Prostate gland (tissue), 2 donors: ENCODE measurements at places on chromosomes 11 and 22.

GRCh38 chr11:95231127-95231880, at the start of gene SESN3:
Gene SESN3, minus strand, starts transcription at chr11:95231202. Its CDS starts 342 bp downstream, at chr11:95230860.
- peak; percentile 99 for DNase-seq

- DNase-seq, result no peak
These were observed 181.4 kb upstream of the MTMR2 start for GRCh38 chr11:96105197-96105895.

- DNase-seq, result no peak
These were observed 73.7 kb downstream of the MN1 start for GRCh38 chr22:27727673-27728451.

- no peak for DNase-seq
These were observed 14.5 kb downstream of the THOC5 start for GRCh38 chr22:29539105-29539504.

DNA sequence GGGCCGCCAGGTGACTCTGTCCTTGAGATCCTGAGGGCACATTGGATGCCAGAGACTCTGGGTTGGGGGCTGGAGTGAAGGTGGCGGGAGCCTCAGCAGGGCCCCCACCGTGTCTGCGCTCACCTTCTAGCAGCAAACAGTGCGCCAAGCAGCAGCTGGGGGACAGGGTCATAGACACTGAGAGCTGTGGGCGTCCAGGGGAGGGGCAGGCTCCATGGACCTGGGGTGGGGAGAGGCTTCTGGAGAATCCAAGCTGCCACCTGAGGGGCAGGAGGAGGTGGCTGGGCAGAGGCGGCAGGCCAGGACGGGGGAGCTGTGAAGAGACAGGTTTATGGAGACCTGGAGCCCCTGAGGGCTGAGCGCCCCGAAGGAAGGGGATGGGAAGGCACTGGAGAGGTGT, 8.0 kb downstream of the PHRF1 start:
- DNase-seq, result no peak

DNA sequence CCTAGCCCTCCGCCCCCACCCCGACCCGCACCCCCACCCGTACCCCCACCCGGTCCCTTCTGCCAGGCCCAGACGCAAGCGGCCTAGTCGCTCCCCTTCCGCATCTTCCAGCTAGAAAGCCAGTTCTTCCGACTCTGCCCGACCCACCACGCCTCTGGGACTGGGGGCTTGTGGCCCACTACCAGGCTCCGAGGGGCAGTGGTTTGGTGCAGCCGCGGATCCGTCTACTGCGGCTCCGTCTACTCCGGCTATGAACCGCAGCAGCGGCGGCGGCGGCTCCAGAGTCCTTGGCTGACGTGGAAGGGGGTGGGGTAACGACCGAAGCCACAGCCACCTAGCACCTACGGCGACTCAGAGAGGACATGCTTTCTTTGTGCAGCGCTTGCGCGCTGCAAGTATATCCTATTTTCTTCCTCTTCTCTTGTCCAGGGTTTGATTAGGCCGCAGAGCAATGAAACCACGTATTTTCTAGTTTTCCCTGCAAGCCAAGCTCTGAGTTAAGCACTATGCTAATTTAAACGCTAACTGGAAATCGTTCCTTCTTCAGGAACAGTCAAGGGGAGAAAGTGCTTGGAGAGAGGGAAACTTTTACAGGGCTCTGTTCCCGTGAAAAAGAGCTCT, at the start of gene COPB1:
Gene COPB1 (minus strand): TSS at position 252 of the 621 bp plus-strand sequence. CDS start 883 bp downstream, outside the sequence.
- peak; percentile 94 for DNase-seq

- DNase-seq, result no peak
These were observed 89.8 kb upstream of the RTL6 start for GRCh38 chr22:44587737-44588310.

DNA sequence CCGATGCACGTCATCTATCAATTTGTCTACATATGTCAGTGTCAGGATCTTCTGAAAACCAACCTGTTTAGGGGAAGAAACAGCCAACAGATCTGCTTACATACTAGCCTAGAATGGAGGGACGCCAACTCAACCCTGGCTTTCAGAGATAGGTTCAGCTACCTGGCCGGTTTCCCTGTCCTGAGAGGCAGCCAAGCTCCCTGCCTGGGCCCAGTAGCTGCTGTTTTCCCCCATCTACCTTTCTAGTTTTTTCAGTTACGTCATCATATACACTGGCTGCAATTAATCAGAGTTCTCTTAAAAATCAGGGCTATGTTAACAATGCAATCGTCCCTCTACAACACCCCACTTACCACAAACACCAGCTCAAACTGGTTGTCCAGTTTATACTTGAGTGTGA, 1.0 kb downstream of the SRPRA start:
- peak; percentile 60 for DNase-seq

DNA sequence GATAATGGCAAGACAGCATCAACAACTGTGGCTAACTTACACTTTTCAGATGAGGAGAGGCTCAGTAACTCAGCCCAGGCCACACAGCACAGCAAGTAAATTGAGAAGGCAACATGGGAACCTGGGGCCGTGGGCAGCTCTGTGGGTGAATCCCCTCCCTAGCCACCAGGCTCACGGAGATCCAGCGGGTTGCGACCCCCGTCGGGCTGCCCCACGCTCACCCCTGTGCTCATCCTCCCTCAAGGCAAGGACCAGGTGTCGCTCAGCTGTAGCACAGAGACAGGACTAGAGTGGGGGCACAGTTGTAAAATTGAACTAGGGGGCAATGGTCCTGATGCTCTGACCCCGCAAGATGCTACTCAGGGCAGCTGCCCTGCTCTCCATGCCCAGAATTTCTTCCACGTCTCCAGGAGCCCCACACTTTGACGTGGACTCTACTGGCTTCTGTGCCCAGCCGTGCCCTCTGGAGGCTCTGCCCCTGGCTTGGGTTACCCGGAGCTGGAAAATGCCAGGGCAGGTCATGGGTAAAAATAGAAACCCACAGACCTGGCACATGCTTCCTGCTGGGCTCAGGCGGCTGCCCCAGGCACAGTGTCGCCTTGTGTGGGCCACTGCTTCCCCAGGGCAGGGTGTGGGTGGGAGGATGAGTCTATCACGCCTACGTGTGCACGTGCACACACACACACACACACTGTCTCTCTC, 9.0 kb downstream of the TUBA8 start:
- no peak for DNase-seq

- DNase-seq, result no peak
These were observed 278.9 kb upstream of the NARS2 start for GRCh38 chr11:78853521-78853920.

DNA sequence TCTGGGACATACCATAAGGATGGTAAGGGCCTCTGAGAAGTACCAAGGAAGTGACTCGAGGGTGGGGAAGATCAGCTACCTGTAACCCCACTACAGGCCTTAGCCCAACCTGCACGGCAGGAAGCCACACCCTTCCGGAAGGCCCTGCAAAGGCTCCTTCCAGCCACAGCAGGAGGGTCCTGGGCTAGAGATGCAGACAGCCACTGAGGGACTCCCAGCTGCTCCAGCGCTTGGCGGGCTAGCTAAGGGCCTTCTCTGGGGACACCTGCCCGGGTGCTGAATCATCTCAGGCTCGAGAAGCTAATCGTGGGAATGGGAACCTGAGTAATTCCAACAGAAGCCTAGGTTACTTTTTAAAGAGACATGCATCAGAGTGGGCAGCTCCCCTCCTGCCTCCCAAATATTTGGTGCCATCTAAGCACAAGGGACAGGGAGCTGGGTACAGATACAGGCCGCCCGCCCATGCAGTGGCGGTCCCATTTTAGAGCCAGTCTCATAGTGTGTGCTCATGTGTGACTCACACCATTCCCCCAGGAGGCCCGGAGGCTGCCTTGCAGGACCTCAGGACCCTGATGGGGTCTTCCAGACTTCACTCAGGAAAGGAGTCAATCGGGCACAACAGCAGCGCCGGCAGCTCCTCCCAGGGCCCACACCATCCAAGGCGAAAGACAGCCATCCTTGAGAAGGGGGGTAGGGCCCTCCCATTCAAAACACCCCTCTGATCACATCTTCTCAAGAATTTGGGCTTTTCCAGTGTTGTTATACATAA, 8.0 kb downstream of the MYH9 start:
- no peak for DNase-seq

GRCh38 chr11:103051151-103051801, 40.7 kb downstream of the DCUN1D5 start:
- no peak for DNase-seq

DNA sequence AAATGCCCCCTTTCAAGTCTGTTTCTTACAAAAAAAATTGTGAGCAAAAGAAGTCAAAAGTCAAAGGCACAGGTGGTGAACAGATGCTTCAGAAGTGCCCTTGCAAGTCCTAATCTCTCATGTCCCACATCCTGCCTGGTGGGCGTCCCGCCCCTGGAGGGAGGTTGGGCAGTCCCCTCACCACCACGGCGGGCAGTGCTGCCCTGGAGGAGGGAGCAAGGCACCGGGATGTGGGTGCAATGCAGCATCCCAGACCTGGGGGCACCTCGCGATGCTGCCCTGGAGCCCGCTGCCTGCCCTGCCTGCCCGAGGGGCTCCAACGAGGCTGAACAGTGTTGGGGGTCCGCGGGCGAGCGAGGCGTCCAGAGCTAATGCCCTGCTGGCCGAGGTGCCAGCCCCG, 15.9 kb downstream of the MRGPRG start:
- no peak for DNase-seq

GRCh38 chr11:83132191-83132590, 24.7 kb upstream of the PCF11 start:
- DNase-seq, result no peak

- no peak for DNase-seq
These were observed 45.2 kb downstream of the NAT10 start for GRCh38 chr11:34150494-34151151.

DNA sequence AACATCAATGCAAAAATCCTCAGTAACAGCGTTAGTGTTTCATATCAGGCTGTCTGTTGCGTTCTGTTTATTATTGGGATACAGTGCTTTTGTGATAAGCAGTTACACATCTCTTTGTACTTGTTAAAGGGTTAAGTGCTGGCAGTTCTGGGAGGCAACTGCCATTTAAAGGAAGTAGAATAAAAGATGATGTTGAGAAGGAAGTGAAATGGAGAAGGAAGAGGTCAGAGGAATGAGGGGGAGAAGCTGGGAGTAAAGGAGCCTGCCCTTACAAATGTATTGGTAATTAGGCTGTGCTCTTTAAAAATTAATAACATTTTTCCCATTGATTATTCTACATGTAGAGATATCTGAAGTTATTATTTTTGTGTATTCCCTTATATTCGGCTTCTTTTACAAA, 674.7 kb downstream of the NTM start:
- no peak for DNase-seq

- DNase-seq, result no peak
These were observed 5.6 kb downstream of the DGCR8 start for GRCh38 chr22:20085651-20086050.

DNA sequence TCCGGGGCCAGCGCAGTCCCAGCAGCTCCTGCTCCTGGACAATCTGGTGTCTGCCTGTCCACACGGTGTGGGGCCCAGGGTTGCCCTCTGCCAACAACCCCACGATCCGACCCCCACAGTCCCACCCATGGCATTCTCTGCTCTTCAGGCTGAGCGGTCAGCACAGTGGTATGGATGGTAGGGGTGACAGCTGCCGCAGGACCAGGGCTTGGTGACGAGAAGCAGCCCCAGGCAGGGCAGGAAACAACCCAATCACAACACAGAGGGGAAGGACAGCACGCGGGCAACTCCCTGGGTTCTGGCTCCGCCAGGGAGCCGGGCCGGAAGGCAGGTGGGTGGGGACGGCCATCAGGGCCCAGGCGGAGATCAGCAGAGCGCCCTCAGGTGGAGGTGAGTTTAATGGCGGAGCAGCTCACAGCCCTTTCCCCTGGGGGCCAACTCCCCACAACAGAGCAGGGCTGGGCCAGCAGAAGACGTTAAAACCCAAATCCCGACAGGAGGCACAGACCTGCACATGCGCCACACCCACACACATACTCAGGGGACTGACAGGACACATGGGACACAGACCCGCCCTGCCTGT, 5.3 kb upstream of the CHADL start:
- no peak for DNase-seq

DNA sequence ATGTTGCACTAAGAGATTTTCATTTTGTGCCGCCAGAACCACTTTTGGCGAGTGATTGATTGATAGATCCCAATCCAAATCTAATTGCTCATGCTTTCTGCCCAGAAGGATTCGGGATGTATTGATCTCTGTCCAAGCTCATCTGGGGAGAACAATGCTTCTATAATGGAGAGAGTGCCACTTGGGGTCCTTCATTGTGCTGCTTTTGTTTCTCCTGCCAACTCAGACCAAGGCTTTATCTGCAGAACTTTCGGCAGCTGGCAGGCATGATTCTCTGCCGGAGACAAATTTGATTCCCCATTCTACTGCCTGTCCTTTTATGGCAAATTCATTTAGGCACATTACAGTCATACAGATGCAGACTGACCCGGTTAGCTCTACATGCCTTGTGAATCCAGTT, 62.9 kb upstream of the NTM start:
- DNase-seq, result no peak

DNA sequence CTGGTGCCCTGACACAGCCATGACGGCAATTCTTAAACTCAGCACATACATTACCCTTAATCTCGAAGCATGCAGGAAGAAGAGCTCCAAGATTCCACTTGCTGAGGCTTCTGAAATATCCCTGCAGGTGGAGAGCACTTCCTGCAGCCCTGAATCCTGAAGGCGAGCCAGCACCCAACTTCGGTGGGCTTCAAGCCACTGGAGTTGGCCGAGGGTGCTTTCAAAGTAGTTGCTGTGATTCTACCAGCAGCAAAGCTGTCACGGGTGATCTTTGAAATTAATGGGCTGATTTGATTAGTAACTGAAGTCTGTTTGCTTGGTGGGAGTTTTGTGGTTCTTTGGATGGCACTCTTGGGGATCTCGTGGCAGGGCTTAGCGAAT, 9.0 kb upstream of the FTH1 start:
- DNase-seq, result no peak

DNA sequence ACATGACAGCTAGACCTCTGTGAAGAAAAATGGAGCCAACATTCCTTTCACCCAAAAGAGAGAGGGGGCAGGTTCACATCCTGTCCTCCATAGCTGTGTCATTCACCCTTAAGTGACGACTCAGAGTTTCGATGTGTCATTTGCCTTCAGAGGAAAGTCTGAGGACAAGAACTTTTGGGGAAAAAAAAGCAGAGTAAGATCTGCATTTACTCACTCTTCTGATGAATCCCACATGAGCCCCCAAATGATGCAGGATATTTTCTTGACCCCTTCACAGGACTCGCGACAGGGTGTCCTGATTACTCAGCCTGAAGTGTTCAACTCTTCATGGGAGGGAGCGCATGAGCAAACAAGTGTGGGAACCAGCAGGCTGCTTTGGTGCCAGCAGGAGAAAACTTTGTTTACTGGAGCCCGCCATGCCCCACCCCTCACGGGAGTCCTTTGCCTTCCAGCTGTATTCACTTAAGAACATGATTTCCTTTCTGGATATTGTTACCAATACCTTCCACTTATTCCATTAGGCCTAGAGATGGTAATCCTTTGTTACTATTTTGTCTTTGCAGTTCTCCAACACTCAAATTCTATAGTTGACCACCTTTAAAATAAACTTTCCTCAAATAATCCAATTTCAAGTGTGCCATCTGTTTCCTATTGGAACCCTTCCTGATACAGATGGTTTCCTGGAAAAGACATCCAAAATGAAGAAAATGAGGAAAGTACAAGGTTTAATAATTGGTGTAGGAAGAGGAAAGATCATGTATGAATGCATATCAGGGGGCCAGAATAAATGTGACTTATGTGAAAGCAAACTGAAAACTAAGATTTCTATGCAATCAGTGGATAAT, 729.8 kb downstream of the FAM181B start:
- DNase-seq, result no peak

GRCh38 chr11:11407763-11408084, 54.7 kb upstream of the CSNK2A3 start:
- DNase-seq, result no peak
